HuH-7.5 (cell line): ENCODE measurements at places on chromosomes 7 and 10.

GRCh38 chr7:84102213-84102612 is 92.4 kb downstream of the SEMA3A start:
- DNase-seq = no peak

DNA sequence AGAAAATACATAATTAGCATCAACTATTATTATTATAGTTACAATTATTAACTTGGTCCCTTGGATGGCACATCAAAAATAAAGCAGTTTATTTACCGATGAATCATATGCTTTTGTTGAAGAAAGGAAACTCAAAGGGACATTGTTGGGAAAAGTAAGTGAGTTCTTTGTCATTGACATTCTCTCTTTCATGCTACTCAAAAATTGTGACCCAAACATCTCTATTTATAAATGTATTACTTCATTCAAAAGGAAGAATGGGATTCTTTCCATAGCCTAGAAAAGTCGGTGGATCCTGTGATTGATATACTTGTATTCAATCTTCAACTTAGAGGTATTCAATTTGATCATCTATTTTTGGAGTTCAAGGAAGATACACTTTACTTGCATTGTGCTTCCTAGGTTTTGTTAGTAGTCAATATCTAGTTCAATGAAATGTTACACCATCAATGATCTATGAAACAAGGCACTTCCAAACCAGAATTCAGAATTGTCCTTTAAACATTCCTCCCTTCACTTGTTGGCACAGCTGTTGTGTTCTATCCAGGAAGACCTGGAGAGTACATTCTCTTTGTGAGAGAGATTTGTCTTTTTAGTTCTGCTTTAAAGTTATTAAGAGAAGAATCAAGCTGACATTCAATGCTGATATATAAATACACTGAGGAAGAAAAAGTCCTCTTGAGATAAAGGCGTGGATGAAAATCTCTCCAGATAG is 235.2 kb downstream of the TMEM26 start:
- no peak for DNase-seq

DNA sequence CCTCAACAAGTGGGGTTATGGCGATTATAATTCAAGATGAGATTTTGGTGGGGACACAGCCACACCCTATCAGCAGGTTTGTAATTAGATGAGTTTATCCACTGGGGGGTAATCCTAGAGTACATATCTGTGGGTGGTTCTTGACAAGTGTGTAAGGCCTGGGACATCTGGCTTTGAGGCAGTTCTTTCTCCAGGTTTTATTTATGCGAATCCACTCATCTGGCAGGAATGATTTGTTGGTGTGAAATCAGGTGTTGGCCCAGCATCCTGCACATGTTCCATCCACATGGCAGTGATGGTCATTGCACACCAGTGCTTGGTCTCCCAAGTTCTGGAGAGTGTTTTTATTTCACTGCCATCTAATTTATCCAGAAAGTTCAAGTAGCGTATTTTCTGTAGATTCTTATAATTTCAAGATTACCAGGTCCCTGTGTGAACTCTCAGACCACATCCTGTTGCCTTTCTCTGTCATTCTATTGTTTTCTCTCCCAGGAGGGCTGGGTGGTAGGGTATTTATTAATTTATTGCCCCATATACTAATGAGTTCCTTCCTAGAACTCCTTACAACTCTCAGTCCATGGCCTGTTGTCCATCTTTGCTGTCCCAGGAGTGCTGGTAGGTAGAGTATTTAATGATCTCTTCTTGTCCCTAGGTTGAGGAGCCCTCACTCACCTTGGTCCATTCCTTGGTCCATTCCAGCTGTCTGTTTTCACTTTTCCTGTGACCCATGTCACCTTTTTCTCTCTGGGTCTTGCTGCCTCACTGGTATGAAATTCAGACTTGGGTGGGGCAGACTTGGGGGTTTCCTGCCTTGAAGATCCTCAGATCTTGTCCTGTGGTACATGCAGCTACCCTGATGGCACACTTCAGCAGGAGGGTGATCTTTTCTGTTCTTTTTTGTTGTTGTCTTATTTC is 10.4 kb downstream of the RALA start:
- no peak for DNase-seq

GRCh38 chr7:36036590-36036989 is 116.5 kb upstream of the EEPD1 start:
- no peak for DNase-seq

DNA sequence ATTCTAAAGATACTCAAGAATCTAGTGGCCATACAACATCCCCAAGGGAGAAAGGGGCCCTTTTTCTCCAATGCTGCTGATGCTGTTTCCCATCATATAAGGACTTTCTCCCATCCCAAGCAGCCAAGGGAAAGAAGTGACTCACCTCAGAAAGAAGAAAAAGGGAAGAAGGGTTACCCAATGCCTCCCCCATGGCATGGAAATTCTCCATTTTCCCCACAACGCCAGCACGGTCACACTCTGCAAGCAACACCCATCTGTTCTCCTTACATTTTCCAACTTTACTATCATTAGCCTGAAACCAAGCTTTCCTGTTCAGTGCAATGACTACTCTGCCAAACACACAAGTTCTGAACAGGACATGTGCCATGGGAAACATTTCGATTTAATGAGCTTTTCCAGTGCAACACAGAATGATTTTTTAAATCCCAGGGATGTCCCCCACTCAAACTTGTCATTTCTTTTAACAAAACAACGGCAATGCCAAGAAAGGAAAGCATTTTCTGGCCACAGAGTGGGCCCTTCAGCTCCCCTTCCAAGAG is 67.9 kb downstream of the PTPRN2 start:
- no peak for DNase-seq

DNA sequence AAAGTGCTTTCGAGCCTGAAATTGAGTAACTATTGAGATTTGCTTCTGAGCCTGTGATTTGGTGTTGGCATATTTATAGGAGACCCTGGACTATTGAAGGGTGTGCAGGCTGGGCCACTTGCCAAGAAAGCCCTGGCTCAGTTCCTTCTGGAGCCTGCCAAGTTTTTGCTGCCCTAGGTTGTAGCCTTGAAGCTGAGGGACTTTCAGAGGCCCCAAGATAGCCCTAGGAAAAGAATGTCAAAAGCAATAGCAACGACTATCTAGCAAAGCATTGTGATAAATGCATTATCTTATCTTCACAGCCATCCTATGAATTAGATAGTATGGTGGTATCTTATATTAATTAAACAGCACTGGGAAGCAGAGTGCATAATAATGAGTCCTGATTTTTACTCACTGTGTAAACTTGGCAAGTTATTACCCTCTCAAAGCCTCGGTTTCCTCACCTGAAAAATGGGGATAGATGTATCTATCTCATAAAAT is 473.7 kb upstream of the PODXL start:
- DNase-seq = no peak

- no peak for DNase-seq
These were observed 170.4 kb downstream of the SUGCT start for GRCh38 chr7:40305229-40305628.

- no peak for DNase-seq
These were observed 76.2 kb downstream of the WDR11 start for GRCh38 chr10:120927352-120927751.

GRCh38 chr7:69561266-69561960 is 36.9 kb upstream of the AUTS2 start:
- DNase-seq = no peak

DNA sequence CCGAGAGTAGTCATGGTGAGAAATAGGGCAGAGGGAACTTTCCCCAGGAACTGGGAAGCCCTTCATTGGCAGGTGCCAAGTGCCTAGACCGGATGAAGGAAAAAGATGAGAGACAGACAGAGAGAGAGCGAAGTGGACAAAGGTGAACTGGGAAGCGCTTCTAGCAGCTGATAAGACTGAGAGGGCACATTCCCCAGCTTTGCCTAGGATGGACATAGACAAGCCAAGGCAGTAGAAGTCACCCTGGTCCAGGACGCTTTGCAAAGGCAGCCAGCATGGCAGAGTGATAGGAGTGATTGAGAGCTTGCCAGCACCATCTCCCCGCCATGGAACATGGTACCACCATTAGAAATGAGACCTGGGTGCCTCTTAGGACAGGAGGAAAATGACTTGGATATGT is 372.8 kb upstream of the MGMT start:
- no peak for DNase-seq

GRCh38 chr7:70647801-70648498 is 484.0 kb upstream of the GALNT17 start:
- DNase-seq = no peak

- DNase-seq = peak; percentile 40
These were observed 287 bp downstream of the DCLRE1A start for GRCh38 chr10:113853578-113854012.

DNA sequence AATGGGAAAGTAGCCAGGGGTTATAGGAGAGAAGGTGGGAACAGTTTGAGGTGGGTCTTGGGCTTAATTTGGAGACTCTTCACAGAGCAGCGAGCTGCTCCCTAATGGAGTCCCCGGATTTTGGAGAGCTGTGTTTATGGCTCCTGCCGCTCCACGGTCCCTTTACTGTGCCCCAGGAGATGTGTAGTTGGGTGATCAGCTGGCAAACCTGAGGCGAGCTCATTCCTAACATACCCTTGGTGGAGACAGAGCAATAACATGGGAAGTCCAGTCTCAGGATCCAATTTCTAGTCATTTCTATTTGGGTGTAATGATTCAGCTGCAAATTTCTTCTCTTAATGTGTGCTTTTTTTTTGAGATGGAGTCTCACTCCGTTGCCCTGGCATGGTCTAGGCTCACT is 1.5 kb downstream of the GARIN1A start:
- DNase-seq = no peak

DNA sequence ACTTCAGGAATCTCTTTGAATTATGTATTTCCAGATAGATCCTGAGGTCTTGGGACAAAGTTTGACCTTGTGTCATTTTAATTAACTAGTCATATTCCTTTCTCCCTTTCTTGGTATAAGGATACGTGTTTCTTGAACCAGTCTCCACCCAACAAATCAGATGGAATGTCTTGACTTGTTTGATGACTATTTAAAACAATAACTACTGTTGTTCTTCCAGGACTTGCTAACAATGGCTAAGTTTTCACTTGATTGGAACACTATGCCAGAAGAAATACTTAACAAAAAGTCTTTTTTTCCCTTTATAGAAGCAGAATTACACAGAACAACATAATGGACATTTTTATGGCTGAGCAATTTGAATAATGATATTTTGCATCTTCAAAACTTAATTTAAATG is 43.0 kb upstream of the WIPF3 start:
- DNase-seq = no peak
